ENCODE measurements at places on chromosomes 1 and 21. TPM values are rescaled to one million over a fixed set of nuclear protein-coding genes. Genes with fewer than 3 reads are reported as not detected.

GRCh38 chr21:34890724-34891612, 158.1 kb downstream of the RUNX1 start:
- peak; percentile 22 for DNase-seq
- H3K36me3 ChIP-seq = peaks cover 17% of the 10 kb centered on the region
- H3K27me3 ChIP-seq = peaks cover 5% of the 10 kb centered on the region
- H3K4me3 ChIP-seq = peak overlapping the region; percentile 46

DNA sequence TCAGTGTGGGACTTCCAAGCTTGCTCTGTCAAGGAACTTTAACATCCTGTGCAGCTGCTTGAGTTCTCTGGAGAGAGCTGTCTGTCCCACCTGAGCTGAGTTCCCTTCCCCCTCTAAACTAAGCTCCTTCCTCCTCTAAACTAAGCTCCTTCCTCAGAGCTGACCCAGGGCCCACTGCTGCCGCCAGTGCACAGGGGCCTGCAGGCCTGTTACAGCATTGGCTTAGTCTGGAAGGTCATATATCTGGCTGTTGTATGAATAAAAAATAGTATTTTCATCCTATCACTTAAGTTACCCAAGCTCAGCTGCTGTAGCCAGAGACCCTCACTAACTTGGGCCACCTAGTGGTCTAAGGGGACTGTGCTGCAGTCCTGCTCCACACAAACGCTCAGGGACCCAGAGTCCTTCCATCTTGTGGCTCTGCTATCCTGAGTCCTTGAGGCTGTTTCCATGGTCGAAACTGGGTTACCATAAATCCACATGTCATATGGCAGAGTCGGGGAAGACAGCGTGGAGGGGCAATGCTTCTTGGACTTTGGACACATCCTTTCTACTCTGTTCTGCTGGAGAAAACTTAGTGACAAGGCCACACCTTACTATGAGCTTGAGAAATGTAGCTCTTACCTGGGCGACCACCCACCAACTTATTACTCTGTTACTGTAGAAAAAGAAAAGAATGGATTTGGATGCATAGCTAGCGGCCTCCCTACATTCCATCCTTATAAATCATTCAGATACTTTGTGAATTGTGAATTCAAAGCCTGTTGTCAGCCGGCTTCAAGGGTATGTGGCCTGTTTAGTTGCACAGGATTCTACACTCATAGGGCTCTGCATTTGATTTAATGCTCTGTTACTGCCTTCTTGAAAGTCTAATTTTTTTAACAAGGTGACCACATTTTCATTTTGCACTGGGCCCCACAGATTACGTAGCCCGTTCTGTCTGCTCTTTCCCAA, 71.4 kb upstream of the GCLM start:
- no peak for DNase-seq
- no peaks in the 10 kb centered on the region for H3K4me1 ChIP-seq
- H3K27me3 ChIP-seq = peaks cover 4% of the 10 kb centered on the region
- no peak overlapping the region for H3K27ac ChIP-seq
- H3K36me3 ChIP-seq = no peaks in the 10 kb centered on the region

- H3K4me3 ChIP-seq = no peak overlapping the region
- no peaks in the 10 kb centered on the region for H3K4me1 ChIP-seq
- H3K27ac ChIP-seq = no peak overlapping the region
- no peaks in the 10 kb centered on the region for H3K36me3 ChIP-seq
- no peaks in the 10 kb centered on the region for H3K27me3 ChIP-seq
- DNase-seq = no peak
Observed at GRCh38 chr1:220798338-220798737, 11.6 kb downstream of the MTARC1 start.

- H3K27me3 ChIP-seq = peaks cover 15% of the 10 kb centered on the region
- H3K4me1 ChIP-seq = no peaks in the 10 kb centered on the region
- no peak overlapping the region for H3K27ac ChIP-seq
- peaks cover 2% of the 10 kb centered on the region for H3K36me3 ChIP-seq
- H3K4me3 ChIP-seq = no peak overlapping the region
Observed at GRCh38 chr21:45040739-45041138, 33.6 kb upstream of the ADARB1 start.

DNA sequence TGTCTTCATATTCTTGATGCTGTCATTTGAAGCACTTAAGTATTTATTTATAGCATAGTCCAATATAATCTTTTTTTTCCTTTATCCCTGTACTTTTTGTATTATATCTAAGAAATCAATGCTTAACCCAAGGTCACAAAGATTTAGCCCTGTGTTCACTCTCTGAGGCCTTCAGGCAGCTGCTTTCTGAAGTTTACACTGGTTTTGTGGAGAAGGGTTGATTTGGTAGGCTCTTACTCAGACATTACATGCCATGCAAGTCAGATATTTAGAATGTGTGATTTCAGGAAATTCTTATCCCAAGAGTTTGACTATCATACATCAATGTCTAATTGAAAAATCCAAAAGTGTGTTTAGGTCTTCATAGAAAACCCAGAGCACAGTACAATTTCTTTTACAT, 56.3 kb downstream of the PALMD start:
- H3K4me3 ChIP-seq = no peak overlapping the region
- H3K4me1 ChIP-seq = peaks cover 12% of the 10 kb centered on the region
- H3K36me3 ChIP-seq = no peaks in the 10 kb centered on the region

DNA sequence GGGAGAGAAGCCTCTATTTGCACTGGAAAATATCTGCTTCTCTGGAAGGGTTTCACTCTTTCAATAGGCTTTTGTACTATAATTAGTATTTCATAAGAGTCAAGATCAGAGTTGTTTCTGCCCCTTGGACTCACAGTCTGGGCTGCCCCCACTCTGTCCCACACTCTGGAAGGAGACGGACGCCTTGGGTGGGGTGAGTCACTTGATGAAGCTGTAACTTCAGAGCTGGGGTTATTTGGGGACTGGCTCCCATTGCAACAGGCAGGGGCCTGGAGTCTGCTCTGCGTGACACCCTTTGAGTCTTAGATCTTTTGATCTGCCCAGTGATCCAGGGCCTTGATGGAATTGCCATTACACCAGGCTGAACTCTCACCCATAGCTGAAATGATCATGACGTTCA, 4.0 kb upstream of the KCNA10 start:
- no peak for DNase-seq
- H3K4me3 ChIP-seq = no peak overlapping the region
- H3K36me3 ChIP-seq = no peaks in the 10 kb centered on the region
- peaks cover 15% of the 10 kb centered on the region for H3K27me3 ChIP-seq
- H3K27ac ChIP-seq = no peak overlapping the region
- H3K4me1 ChIP-seq = peaks cover 5% of the 10 kb centered on the region

DNA sequence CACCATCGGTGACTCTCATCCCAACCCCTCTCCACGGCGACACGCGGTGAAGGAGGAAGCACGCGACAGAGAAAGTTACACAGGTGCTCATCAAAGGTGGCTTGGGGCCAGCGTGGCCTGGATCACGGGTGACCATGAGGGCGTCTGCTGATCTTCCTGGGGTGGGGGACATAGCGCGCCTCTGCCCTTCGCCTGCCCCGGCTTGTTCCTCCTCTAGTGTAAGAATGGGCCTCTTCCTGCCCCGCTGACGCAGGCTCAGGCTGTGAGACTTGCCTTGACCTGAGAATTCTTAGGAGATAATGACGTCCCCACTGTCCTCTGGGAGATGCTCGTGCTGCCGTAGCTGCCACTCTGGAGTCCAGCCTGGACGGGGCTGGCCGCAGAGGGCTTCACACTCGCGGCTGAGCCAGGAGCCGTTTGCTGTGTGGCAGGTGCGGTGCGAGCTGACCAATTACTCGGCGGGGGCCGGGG, 39.0 kb upstream of the TMEM52 start:
- H3K36me3 ChIP-seq = no peaks in the 10 kb centered on the region
- H3K27me3 ChIP-seq = peaks cover 23% of the 10 kb centered on the region
- DNase-seq = no peak
- H3K27ac ChIP-seq = no peak overlapping the region
- no peak overlapping the region for H3K4me3 ChIP-seq

The SPRR5 gene
- not detected for total RNA-seq
